A549 (cell line): ENCODE measurements at places on chromosomes 4 and X.

GRCh38 chrX:71935476-71935875 is 24.8 kb downstream of the NHSL2 start:
- no peak for DNase-seq

GRCh38 chrX:46200413-46200812 is 344.8 kb downstream of the ZNF674 start:
- DNase-seq = no peak

DNA sequence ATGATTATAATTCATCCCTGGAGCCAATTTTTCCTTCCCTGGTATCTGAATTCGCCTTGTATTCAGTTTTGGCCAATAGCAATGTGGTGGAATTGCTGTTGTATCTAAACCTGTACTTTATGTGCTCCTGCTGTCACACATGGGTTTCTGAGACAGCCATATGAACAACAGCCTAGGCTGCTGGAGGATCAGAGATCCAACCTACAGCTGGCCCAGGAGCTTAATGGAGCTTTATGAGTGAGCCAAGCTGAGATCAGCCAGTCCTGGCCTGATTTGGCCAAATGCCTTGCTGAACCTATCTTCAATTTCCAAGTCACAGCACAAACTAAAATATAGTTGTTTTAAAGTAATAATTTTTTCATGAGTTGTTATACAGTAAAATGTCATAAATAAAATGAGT is 1071.5 kb downstream of the PCDH7 start:
- DNase-seq = no peak

- no peak for DNase-seq
These were observed 342 bp downstream of the EOLA2 start for GRCh38 chrX:149937871-149938426.

DNA sequence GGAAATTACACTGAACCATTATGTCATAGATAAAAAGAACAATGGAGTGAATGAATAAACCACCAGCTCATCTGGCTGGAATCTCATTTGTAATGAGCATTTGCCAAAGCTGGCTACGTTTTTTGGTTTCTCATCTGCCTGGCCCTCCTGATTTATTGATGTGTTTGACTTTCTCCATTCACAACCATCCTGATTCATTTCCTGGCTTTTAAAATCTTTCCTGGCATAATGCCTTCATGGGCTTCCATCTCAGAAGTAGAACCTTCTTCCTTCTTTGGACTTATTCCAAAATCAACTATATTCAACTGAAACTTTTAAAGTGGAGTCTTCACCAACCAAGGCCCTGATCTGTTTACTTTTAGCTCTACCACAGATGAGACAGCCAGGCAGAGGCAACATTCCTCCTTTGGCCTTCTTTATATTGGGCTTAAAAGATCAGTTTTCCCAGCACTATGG is 36.0 kb upstream of the ARSJ start:
- peak; percentile 89 for DNase-seq

GRCh38 chrX:136816975-136817374 is 36.2 kb upstream of the ARHGEF6 start:
- no peak for DNase-seq

DNA sequence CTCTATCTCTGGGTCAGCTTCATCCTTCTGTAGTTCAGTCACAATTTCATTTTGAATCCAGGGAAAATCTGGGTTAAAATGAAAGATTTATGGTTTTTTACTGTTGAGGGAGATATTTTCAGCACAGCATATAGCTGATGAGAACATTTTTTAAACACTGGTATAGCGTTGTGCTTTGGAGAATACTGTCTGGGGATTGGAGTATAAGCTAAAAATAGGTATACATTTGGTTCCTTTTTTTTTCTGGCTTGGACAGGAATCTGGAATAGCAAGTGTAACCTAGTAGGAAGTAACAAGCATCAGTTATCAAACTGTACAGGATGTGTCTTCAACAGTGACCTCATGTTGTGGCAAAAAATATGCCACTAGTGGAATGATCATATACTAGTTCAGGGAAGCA is 149.1 kb downstream of the GRXCR1 start:
- DNase-seq = no peak

DNA sequence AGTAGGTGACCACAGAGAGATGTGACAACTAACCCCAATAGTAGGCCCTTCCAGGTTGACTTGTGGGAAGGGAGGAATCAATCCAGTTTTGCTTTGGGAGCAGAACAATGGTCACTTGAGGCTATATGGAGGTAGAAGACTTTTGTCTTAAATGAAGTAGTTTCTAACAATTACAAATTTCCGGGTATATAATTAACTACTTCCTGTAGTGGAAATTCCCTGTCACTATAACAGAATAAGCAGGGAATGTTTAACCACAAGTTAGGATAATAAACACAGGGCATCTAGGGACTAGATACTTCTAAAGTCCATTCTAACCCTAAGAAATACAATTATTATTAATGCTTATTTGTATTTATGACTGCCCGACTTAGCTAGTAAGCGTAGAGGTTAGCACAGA is 99.0 kb upstream of the TRPC3 start:
- DNase-seq = no peak

DNA sequence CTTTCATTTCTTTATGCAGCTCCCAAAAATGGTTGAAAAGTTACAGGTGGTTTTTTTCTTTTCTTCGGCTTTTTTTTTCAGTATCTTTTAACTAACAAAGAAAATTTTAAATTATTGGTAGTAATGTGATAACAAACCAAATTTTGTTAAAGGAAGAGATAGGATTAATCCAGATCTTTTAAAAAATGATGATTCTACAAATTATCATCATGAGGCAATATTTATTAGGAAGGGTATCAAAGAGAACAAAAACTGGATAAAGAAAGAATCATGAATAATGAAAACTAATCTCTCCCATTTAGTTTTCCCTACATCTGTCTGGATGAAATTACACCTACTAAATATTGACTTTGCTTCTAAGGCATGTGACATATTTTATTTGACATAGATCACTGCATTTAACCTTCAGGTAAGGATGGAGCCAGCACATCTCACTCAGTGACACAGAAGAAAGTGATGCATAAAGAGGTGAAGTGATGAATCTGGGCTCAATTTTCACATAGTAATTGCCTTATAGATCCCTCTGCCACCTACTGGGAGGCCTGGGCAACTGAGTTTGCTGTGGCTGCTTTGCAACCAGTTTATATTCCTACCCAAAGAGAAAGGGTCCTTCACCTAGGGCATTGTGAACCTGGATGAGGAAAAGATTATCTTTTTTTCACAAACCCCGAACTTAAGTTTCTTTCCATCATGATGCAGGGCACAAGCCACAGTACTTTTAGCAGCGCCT is 155.6 kb downstream of the HNRNPD start:
- DNase-seq = peak; percentile 2

DNA sequence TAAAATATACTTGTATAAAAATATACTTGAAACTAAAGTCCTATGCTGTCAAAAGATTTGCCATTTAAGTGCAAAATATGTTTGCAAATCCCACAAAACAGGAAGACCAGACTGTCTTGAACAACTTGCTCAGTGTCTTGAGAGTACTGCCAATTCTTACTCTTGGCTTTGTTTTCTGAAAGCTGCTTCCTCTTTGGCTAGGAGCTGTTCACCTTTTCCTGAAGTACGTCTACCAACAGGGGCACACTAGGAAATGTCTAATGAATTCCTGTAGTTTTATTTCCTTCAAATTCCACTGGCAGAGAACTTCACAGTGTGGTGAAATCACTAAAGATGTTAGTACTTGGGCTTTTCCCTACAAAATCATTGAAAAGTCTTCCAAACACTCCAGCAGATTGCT is 46.4 kb upstream of the ABCG2 start:
- DNase-seq = peak; percentile 16

- DNase-seq = no peak
These were observed 63.9 kb downstream of the USP26 start for GRCh38 chrX:133033010-133033409.

DNA sequence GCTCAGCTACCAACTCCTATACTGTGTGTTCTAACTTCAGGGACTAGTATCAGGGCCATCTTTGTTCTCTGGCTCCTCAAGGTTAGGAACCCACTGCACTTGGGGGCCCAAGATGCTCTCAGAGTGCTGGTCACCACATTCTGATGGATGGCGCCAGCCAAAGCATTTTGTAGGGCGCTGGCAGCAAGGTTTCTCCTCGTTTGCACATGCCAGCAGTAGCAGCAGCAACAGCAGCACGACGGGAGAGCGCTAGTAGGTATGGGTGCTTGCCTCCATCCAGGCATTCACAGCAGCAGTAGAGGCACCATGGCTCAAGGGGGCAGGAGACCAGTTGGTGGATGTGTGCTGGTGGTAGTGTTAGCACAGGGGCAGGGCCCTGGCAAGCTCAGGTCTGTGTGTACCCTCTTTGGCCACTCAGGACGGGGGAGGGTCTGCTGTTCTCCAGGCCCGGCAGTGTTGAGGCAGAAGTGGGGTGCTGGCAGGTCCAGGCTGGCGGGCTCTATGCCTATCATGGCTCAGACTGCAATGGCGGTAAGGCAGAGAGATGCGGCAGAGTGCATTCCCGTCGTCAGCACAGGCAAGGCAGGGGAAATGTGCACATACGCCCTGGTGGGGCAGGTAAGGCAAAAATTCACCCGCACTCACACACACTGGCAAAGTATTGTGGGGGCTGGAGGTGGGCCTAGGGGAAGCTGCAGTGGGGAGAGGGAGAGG is 56.6 kb downstream of the SERPINA7 start:
- DNase-seq = no peak

DNA sequence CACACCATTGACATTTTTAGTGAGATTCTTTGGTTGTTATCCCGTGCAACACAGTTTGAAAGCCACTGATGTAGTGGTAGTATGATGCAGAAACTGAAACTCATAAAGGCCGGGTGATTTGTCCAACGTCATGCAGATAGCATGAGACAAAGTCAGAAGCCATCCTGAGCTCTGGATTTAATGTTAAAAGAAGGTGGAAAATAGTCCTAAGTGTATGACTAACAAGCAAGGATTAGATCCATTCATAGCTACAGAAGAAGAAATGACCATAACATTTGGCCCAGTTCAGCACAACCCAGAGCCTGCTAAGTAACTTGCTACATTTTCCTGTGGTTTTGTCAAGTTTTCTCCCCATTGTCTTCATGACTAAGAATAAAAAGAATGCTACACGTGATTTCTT is 142.4 kb downstream of the AMELX start:
- DNase-seq = no peak

GRCh38 chr4:109972786-109973528 is 60.3 kb downstream of the EGF start:
- DNase-seq = no peak

DNA sequence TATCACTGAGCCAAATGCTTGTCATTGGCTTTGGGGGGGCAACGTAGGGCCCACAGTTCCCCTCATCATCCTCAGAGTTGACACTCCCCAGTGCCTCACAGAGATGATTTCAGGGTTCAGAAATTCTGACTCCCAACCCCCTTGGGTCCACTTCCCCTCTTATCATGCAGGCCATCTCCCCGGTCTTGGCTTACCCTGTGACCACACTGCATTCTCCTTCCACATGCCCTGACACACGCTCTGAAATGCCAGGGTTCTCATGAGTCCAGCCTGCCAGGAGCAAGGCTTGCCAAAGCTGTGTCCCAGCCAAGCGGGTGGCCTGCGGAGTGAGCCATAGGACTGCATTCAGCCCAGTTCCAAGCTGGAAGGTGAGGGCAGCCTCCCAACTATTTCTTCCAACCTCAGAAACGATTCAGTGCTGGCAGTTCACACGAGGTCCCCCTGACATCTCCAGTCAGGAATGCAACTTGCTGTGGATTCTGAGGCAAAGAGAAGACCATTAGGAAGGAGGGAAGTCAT is 101.2 kb downstream of the SMIM20 start:
- no peak for DNase-seq

- DNase-seq = no peak
These were observed 71.5 kb downstream of the ANAPC4 start for GRCh38 chr4:25448379-25449109.

- DNase-seq = no peak
These were observed 39.3 kb downstream of the ING2 start for GRCh38 chr4:183544109-183544508.

- DNase-seq = no peak
These were observed 691.5 kb upstream of the POU3F4 start for GRCh38 chrX:82816562-82816961.

GRCh38 chr4:876780-877179 is 50.9 kb upstream of the CPLX1 start:
- no peak for DNase-seq

- no peak for DNase-seq
These were observed 4.8 kb upstream of the NKAP start for GRCh38 chrX:119948381-119948780.

GRCh38 chr4:153468587-153468986 is 2.4 kb downstream of the TMEM131L start:
- DNase-seq = no peak

DNA sequence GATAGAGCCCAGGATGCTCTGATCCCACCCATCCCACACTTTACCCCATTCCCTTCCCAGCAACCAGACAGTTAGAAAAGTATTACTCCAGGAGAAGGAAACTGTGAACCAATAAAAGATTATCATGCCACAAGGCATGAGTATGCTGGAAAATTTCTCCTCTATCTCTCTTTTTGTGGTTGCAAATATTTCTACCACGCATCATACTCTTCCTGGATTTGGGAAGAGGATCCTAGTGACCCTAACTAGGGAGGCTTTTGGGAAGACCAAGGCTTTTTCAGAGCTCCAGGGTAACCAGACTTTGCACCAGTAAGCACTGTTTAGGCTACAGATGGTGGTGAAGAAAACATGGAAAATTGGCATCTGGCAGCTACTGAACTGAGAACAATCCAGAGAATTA is 257.6 kb upstream of the CLNK start:
- DNase-seq = no peak

DNA sequence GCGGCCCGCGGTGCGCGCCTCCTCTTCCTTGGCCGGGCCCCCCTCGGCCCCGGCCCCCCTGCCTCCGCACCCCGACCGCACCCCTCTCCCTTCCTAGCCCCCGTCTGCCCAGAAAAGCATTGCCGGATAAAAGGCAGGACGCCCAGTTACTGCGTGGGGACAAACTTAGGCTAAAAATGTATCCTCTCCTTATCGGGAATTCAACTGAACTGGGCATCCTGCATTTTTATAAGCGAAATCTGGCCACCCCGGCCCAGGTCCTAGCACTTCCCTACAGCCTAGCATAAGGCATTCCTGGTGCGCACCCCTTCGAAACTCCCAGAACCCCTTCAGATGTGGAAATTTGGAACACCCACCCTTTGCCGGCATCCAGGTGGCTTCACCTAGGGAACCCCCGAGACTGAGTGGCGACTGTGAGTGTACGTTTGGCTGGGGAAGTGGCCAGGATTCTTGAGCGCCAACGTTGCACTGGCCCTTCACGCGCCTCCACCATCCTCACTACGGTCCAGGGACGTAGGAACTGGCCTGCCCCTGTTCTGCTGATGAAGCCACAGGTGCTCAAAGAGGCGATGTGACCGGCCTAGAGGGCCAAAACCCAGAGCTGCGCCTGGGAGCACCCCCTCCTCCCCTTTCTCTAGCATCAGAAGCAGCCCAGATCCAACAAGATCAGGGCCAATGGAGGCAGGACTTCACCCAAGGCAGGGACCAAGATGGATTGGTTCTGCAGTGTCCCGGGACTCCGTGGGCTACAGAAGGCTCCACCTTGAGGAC is 5.7 kb upstream of the RNF4 start:
- no peak for DNase-seq

- DNase-seq = peak; percentile 9
These were observed 4.9 kb downstream of the PLAC8 start for GRCh38 chr4:83109480-83110222.
